ENCODE measurements at places on chromosomes 12 and 14. TPM values are rescaled to one million over a fixed set of nuclear protein-coding genes. Genes with fewer than 3 reads are reported as not detected.

Gene POC1B
- total RNA-seq: 15.6 TPM

Gene RNF34
- total RNA-seq: 77.5 TPM

Gene LRTM2
- 4.5 TPM for total RNA-seq

Gene GDF3
- total RNA-seq: not detected

Gene FOXN4
- 0.16 TPM for total RNA-seq

Gene RNASE1
- 9.2 TPM for total RNA-seq

Gene OR4E1
- total RNA-seq: not detected

Gene POTEG
- not detected for total RNA-seq

Gene AKAP5
- 31.7 TPM for total RNA-seq

Gene RESF1
- 61.0 TPM for total RNA-seq

Gene SLC25A47
- not detected for total RNA-seq

Gene GPR162
- total RNA-seq: 61.3 TPM

Gene MDM1
- total RNA-seq: 29.8 TPM

Gene LIN7A
- total RNA-seq: 37.7 TPM

Gene DENND5B
- 57.1 TPM for total RNA-seq

Gene PIK3C2G
- 0.31 TPM for total RNA-seq

Gene CFAP251
- 9.5 TPM for total RNA-seq

Gene SMAGP
- 3.1 TPM for total RNA-seq

Gene AVPR1A
- total RNA-seq: 7.6 TPM

Gene PCED1B
- total RNA-seq: 0.94 TPM

Gene NGB
- total RNA-seq: 4.1 TPM

Gene TAS2R50
- total RNA-seq: 12.6 TPM

Gene KMT2D
- total RNA-seq: 17.6 TPM

Gene IL31
- total RNA-seq: not detected

Gene SSPN
- 3.7 TPM for total RNA-seq

Gene NIN
- 67.5 TPM for total RNA-seq

Gene SRRM4
- 6.4 TPM for total RNA-seq

Gene L3HYPDH
- total RNA-seq: 30.1 TPM

Gene COX8C
- not detected for total RNA-seq

Gene TAS2R42
- total RNA-seq: not detected

Gene MYF6
- total RNA-seq: 0.47 TPM

Gene TC2N
- total RNA-seq: 22.8 TPM

Gene TMEM132C
- total RNA-seq: 4.8 TPM

Gene RGS6
- 6.9 TPM for total RNA-seq

Gene B3GNT4
- total RNA-seq: 7.2 TPM

Gene USP44
- total RNA-seq: 3.6 TPM
